Suppressor macrophage treated with lipopolysaccharide for 1 hour (primary cell): ENCODE measurements at places on chromosomes 12 and 14.

DNA sequence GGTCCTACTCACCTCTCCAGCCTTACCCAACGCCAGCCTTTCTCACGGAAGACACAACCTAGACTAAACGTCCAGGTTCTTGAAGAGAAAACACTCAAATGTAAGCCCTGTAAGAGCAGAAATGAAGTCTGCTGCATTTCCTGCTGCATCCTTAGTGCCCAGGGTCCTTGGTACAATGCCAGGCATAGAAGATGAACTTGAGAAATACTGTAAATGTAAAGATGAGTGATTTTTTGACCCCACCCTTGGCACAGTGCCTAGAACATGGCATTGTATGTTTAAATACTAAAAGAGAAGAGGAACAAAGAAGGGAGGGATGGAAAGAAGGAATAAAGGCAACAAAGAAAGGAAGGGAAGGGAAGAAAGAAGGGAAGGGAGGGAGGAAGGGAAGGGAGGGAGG lies 514.6 kb downstream of the MED13L start:
- DNase-seq = no peak

- DNase-seq = no peak
These were observed 66.3 kb downstream of the TBX5 start for GRCh38 chr12:114339626-114340025.

DNA sequence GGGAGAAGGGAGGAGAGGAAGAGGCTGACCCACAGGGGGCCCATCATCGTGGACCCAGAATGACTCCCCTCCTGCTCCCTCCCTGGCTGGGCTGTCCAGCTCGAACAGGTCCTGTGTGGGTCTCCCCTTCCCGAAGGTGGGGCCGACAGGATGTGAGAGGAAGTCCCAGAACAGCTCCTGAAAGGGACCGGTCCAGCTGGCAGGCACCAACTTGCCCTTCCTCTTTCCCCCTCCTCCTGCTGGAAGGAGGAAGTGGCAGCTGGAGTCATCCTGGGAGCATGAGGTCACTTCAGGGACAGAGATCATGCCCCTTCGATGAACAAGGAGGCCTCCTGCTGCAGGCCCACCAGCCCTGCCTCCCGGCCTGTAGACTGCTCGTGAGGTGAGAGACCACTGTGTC lies 35.0 kb upstream of the BEGAIN start:
- DNase-seq = peak; percentile 83

DNA sequence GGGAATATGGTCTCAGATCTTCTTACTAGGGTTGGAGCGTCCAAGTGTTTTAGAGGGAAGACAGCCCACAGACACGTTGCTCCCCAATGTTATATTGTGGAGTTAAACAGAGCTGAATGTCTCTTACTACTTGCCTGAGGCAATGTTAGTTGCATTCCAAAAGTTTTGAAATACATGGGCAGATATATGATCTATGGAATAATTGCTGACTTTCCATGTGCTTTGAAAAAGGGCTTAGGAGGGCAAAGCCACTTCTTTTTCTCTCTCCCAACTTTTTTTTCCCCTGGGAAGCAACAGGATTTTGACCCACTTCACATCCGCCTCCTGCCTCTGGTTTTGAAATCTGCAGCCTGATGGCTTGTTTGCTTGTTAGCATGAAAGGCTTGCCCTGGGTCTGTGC lies 33.7 kb upstream of the PAX9 start:
- no peak for DNase-seq

- DNase-seq = no peak
These were observed 163.3 kb upstream of the NTF3 start for GRCh38 chr12:5268424-5269210.
